ENCODE measurements at places on chromosomes 13 and 19.

DNA sequence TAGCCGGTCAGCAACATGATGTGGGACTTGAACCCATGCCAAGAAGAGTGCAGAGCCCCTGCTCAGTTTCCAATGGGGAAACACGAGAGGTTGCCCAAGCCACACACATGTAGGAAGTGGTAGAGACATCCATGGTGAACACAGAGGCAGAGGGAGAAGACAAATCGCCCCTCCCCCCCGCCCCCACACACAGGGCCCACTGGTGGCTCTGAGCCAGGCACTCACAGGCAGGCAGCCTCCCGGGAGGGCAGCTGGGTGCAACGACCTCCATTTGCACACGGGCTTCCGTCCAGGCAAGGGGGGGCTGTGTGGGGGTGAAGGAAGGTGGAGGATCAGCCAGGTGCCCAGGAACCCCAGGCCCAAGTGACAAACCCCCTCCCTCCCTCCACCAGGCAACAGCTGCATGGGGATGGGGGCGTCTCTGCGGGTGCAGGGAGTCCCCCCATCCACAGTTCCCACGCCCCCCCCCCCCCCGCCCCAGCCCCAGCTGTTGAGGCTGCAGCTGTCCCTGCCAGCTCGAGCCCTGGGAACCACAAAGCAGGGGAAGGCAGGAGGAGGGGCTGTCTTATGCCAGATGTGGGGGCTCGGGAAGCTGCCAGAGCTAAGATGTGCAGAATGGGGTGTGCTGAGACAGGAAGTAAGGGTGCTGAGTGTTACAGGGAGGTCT, 3.4 kb downstream of the NOTCH3 start:
- DNase-seq: no peak

DNA sequence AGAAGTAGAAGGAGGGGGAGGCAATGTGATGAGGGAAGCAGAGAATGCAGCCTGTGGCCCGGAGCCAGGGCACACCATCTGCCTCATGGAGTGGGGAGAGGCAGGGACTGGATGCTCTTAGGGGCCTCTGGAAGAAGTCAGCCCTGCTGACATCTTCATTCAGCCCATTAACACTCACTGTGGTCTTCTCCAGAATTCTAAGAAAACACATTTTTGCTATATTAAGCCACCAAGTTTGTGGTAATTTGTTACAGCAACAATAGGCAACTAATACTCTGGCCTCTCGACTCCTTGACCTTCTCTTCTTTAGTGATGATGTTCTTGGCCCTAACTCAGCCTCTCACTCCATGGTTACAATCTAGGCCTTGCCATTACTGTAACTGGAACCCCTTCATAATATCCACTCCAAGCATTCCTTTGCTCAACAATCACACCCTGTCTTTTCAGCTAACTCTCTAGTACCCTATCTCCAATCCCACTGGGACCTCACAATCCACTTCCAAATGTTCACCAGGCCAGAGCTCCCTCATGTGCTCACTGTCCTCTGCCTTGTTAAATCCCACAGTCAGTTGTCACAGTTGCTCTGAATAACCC, 98.5 kb downstream of the MIPEP start:
- DNase-seq: no peak

GRCh38 chr19:56507446-56508289, at the start of gene ZNF471:
Gene ZNF471 (plus strand): TSS chr19:56507855. CDS start chr19:56511572, 3,717 bp downstream.
- DNase-seq: no peak

GRCh38 chr19:5338656-5339197, 1.9 kb downstream of the PTPRS start:
- DNase-seq: peak; percentile 46

DNA sequence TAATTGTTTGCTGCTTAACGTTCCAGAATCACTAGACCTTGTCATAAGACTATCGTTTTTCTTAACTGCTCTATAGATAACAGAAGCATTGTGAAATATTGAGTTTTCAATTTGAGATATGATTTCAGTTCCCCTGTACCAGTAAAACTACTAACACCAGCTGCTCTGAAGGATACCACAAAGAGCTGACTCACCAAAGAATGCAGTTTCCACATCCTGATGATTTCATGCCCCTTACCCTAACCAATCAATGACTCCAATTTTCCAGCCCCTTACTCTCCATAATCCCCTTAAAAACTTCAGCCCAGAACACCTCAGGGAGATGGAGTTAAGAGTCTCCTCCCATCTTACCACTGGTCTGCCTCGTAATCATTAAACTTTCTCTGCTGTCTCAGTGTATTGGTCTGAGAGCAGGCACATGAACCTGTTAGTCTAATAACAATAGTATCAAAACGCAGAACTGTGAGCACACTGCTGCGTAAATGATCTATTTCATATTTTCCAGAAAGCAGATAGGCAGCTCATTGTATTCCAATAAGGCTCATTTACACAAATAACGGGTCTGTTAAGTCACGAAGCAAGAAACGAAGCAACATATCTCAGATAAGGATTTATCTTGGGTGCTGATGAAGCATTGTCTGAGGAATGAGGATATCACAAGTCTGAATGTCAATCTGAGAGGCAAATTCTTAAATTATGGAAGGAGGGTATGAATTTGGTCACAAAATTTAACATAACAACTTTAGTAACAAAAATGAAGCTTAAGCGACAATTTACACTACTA, 14.1 kb upstream of the CCNA1 start:
- no peak for DNase-seq

GRCh38 chr13:80259159-80259558, 81.8 kb downstream of the SPRY2 start:
- no peak for DNase-seq

- no peak for DNase-seq
Observed at GRCh38 chr19:10717054-10717355, 874 bp upstream of the DNM2 start.

DNA sequence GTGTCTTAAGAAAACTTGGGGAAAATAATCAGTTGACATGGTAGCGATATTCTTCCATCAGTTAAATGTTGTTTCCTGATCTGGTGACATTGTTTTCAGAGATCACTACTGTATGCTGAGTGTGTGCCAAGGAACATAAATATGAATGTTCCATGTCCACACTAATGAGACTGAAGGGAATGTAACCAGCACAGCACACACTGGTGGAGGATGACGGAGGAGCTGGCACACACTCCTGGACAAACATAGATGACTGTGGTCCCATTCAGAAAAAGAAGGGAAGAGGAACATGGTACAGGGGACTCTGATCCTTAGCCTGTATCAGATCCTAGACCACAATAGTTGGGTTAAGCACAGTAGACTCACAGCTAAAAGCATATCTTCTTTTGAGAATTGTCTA, 574.8 kb downstream of the MYO16 start:
- DNase-seq: no peak

GRCh38 chr13:92951273-92951890, 275.2 kb upstream of the GPC6 start:
- no peak for DNase-seq

DNA sequence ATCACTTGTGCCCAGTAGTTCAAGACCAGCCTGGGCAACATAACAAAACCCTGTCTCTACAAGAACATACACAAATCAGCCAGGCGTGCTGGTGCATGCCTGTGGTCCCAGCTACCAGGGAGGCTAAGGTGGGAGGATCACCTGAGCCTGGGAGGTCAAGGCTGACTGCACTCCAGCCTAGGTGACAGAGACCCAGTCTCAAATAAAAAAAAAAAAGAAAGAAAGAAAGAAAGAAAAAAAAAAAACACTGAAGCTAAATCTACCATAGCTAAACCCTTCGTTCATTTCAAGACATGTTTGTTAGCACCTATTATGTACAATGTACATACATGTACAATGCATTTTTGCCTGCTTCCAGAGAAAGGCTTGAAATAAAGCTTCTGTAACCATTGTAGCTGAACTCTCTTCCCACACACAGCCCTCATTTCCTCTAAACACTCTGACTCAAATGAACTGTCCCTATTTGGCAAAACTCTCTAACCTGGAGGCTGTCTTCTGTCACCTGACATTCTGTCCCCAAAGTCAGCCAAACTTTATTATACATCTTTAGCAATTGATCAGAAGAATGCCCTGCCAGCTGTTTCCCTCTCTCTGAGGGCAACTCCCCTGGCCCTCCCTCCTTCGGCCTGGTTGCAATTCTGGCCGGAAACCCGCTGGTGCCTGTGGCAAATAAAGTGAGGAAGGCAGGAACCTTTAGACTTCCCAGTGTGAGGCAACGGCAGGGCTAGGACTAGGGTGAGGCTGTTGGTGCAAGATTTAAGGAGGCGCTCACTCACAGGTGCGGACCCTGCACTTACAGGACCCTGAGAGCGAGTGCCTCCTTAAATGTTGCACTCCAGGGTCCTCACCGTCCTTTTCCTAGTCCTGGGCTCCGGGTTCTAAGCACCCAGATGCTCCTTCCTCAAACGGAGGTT, 1.8 kb downstream of the ETHE1 start:
- DNase-seq: no peak

DNA sequence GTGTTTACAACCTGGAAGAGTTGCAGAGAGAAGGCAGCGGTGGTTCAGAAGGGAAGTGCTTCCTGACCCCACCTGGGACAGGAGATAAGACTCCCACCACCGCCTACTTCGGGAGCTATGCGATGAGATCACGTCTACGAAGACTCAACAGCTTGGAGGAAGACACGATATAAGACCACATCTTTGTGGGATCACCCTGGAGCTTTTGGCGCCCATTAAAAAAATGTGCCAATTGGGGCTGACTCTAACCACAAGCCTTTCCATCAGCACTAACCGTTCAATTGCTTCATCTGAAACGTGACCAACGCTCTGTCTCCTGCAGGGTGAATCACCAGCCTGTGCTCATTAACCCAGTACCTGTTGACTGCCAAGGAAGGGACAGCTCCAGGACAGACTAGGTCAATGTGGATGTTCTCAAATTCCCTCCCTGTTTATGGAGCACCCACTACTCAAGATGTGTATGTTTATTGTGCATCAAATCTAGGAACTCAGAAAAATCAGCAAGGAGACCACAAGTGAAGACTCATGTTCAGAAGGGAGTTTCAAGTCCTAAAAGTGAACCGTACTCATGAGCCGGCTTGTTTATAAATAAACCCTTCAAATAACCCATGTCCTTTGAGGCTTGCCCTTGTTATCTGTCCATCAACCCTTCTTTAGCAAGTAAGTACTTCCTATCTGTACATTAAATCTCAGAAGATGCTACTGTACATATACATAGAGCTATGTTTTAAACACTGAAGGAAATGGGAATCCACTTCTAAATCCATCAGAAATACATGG, 67.5 kb downstream of the LATS2 start:
- no peak for DNase-seq

DNA sequence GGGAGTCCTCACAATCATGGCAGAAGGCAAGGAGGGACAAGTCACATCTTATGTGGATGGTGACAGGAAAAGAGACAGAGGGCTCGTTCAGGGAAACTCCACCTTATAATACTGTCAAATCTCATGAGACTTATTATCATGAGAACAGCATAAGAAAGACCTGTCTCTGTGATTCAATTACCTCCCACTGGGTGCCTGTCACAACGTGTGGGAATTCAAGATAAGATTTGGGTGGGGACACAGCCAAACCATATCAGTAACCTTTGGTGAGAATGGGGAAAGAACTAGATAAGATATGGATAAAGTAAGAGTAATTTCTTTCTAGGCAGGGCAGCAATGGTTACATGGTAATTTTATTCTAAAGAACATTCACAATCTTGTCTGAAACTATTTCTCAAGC, 344.9 kb upstream of the KLF12 start:
- DNase-seq: no peak

DNA sequence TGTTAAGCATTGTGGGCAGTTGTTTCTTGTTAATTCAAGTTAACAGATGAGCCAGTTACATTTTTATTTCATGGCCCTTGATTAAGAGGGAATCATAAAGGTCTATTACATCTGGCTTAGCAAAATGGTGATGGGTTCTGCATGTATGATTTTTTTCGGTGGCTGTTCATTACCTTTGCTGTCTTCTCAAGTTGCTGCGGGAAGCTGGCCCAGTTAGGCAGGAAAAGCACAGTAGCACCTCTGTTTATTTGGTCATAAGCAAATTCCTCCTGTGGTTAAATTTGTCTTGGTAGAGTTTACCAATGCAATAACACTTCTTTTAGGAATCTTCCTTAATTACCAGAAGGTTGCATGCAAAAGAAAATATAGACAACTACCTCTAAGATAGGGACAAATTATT, 104.5 kb downstream of the FRY start:
- DNase-seq: no peak

- DNase-seq: no peak
Observed at GRCh38 chr13:23599083-23599925, 29.1 kb downstream of the TNFRSF19 start.

- peak; percentile 71 for DNase-seq
Observed at GRCh38 chr13:27170516-27171243, 931 bp downstream of the USP12 start.
